ENCODE measurements at places on chromosomes 5 and 9.

GRCh38 chr5:53362521-53362941 lies 117.9 kb upstream of the FST start:
- H3K4me3 ChIP-seq = no peak overlapping the region
- no peak for DNase-seq
- peaks cover 4% of the 10 kb centered on the region for H3K4me1 ChIP-seq
- no peaks in the 10 kb centered on the region for H3K36me3 ChIP-seq
- H3K27me3 ChIP-seq = no peaks in the 10 kb centered on the region
- no peak overlapping the region for H3K27ac ChIP-seq

DNA sequence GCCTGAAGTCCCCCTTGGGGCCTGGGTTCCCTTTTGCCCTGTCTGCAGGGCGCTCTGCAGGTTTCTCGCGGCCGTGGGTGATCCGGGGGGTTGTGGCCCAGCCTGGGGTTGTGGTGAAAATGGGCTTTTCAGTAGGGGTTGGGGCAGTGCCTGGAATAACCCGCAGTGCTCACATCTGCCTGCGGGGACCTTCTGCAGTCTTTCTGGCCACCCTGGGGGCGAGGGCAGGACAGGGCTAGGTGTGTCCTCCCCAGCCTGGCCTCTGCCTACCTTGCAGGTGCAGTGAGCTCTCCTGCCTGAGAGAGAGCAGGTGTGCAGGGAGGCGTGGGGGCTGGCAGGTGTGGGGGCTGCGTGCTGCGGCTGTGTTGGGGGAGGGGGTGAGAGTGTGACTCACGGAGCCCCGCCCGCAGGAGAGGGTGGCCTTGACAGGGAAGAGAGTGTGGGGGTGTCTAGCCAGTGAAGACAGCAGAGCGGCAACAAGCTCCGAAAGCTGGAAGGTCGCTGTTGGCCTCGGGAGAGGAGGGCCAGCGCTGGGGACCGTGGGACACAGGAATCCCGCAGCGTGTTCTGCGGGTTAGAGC lies 131.4 kb downstream of the MRPL36 start:
- no peaks in the 10 kb centered on the region for H3K36me3 ChIP-seq
- H3K4me3 ChIP-seq = peak overlapping the region; percentile 62
- no peak overlapping the region for H3K27ac ChIP-seq
- H3K27me3 ChIP-seq = peaks cover 41% of the 10 kb centered on the region

- peaks cover 12% of the 10 kb centered on the region for H3K4me1 ChIP-seq
- DNase-seq = no peak
- H3K27me3 ChIP-seq = no peaks in the 10 kb centered on the region
Measured at GRCh38 chr5:100562821-100563220, 27.6 kb downstream of the FAM174A start.

DNA sequence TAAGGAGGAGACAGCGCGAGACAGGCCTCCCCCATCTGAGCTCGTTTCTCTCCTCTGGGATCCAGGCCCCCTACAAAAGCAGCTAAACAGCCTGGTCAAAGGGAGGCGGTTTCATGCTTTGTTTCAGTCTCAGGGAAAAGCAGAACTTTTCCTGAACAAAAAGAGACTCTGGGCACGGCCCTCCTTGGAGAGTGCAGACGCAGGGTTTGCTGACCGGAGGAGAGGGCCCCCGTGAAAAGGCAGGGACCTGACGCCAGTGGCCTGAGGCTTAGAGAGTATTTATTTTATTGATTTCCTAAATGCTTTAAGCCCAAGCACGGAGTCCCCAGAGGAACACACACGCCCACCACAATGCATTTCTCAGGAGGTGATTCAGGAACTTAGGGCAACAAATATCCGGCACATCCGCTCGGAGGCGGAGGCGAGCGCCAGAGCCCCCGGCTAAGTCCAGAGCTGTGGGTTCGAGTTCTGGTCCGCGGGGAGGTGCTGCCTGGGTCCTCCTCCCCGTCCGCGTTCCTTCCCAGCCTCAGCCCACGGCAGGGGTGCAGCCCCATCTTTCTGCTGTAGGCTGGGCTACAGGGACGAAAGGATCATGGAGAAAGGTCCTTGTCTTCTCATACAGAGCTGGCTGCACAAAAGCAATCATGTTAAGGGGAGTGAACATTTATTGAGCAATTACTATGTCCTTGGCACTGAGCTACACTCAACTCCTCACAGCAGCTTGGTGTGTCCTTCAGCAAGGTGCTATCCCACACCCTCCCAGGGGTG lies 40.0 kb downstream of the PTGES start:
- H3K27me3 ChIP-seq = no peaks in the 10 kb centered on the region
- no peak for DNase-seq
- peak overlapping the region; percentile 27 for H3K27ac ChIP-seq
- H3K36me3 ChIP-seq = no peaks in the 10 kb centered on the region

- peaks cover 43% of the 10 kb centered on the region for H3K4me1 ChIP-seq
- peaks cover 33% of the 10 kb centered on the region for H3K36me3 ChIP-seq
- no peak overlapping the region for H3K4me3 ChIP-seq
Measured at GRCh38 chr5:39063037-39063436, 11.2 kb downstream of the RICTOR start.

GRCh38 chr9:129627556-129628440 lies 1.8 kb downstream of the NTMT1 start:
- peak overlapping the region; percentile 76 for H3K27ac ChIP-seq
- H3K27me3 ChIP-seq = peaks cover 1% of the 10 kb centered on the region
- no peak for DNase-seq
- peak overlapping the region; percentile 85 for H3K4me3 ChIP-seq
- H3K36me3 ChIP-seq = peaks cover 15% of the 10 kb centered on the region
- peaks cover 53% of the 10 kb centered on the region for H3K4me1 ChIP-seq

- H3K36me3 ChIP-seq = no peaks in the 10 kb centered on the region
- H3K4me3 ChIP-seq = no peak overlapping the region
- no peak for DNase-seq
Measured at GRCh38 chr5:89901983-89902382, 507.6 kb downstream of the CETN3 start.

- H3K27me3 ChIP-seq = no peaks in the 10 kb centered on the region
- no peak for DNase-seq
- H3K27ac ChIP-seq = no peak overlapping the region
- H3K4me3 ChIP-seq = no peak overlapping the region
- H3K36me3 ChIP-seq = no peaks in the 10 kb centered on the region
Measured at GRCh38 chr5:97636766-97637165, 453.7 kb upstream of the RIOK2 start.

DNA sequence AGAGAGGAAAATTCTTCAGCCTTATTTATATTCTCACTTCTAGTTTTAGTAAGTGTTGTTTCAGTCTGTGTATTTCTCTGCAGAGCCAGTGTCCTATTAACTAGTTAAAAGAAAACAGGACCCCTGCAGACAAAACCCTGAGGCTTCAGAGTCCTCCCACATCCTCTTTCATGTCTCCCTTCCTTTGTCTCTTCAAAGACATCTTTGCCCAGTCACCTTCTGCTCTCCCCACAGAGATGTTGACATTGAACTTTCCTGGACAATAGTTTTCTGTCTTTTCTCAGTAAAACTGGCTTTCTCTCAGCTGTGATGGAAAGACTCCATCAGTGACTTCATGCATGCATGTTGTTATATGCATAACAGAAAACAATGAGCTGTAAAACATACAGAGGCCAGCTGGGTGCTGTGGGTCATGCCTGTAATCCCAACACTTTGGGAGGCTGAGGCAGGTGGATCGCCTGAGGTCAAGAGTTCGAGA lies 20.2 kb downstream of the GRAMD2B start:
- H3K27ac ChIP-seq = no peak overlapping the region
- H3K4me1 ChIP-seq = peaks cover 11% of the 10 kb centered on the region
- H3K36me3 ChIP-seq = peaks cover 26% of the 10 kb centered on the region
- no peak for DNase-seq

Measured in WTC11 (cell line).